ENCODE measurements at places on chromosomes 7 and 10. TPM values are rescaled to one million over a fixed set of nuclear protein-coding genes. Genes with fewer than 3 reads are reported as not detected.

GRCh38 chr10:102435529-102436233 is 3.3 kb upstream of the CUEDC2 start:
- no peak for DNase-seq

DNA sequence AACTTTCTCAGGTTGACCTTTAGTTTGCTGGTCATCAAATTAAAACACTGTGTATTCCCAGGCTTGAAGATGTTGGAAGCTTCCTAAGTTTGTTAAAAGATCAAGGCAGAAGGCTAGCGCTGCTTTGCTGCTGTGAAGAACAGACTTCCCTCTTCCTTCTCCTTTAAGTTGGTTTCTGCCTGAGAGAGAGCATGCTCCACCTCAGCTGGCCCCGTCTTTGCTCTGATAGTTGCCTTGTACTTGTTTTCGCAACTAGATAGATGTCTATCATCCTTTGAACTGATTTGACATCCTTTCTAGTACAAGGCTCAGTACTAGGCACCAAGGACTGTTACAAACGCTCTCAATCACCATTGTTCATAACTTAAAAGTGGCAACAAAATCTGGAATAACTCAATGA is 177.8 kb upstream of the MKLN1 start:
- DNase-seq = no peak

GRCh38 chr7:19405541-19405940 is 260.3 kb upstream of the FERD3L start:
- no peak for DNase-seq

EPO gene
- not detected for polyA plus RNA-seq

AGMO gene
- not detected for polyA plus RNA-seq

TRPV5 gene
- not detected for polyA plus RNA-seq

CACUL1 gene
- polyA plus RNA-seq = 40.9 TPM
